ENCODE measurements at places on chromosomes 12 and 14.

GRCh38 chr14:65180725-65181025, 78.4 kb upstream of the MAX start:
- DNase-seq, result no peak

DNA sequence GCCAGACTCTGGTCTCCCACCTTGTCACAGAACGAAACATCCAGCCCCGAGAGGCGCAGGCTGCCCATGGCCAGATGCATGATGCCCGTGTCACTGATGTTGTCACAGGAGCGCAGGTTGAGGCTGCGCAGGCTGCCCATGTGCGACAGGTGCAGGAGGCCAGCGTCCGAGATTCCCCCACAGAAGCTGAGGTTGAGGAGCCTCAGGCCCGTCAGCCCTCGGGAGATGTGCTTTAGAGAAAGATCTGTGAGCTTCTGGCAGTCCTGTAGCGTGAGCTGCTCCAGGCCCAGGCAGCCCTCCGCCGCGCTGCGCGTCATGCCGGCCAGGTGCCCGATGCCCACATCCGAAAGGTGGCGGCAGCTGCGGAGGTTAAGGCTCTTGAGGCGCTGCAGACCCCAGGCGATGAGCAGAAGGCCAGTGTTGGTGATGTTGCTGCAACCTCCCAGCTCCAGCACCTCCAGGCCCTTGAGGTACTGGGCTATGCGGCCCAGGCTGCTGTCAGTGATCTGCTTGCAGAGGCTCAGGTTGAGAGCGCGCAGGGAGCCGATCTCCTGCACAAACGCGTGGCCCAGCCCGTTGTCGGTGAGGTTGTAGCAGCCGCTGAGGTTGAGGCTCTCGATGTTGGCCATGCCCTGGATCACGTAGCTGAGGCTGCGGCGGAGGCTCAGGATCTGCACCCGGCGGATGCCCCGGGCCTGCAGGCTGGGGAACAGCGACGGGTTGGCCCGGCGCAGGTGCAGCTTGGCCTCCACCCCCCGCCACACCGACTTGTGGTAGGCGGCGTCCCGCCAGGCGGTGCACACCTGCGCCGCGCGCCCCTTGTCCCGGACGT, 991 bp downstream of the FBXL14 start:
- no peak for DNase-seq

- no peak for DNase-seq
These were observed 48.1 kb downstream of the KDM2B start for GRCh38 chr12:121532503-121533393.

DNA sequence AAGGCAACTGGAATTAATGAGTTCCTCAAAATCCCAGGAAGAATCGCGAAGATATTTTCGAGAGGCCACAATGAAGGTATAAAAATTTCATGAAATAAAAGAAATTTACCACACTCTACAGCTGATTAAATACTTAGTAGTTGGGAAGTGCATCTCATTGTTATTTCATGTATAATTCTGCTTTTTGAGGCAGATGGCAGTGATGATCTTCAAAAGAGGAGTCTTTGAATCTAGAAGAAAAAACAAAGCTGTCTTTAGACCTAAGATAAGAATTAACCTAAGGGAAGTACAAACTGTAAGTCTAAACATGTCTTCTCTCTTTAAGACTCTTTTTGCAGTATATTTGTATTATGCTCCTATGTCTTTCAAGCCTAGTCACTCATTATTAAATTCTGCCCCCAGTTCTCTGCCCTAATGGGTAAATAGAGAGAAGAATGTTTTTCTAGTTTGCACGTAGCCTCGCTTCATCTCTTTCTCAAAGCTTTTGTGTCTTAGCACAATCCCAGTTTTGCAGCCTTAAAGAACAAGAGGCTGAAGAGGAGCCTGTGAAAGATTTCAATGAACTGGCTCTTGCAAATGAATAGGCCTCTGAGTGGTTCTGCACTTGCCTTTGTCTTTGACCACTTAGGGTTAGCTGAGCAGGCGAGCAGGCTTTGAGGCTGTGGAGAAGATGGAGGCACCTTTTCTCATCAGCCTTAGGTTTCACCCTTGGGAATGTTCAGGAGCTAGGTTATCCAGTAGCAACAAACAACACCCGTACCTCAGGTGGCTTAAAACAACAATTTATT, 32.7 kb downstream of the CFAP54 start:
- DNase-seq, result no peak

All from activated CD8-positive, alpha-beta memory T cell treated with anti-CD3 and anti-CD28 coated beads for 1 hour (primary cell).